CD4-positive, CD25-positive, alpha-beta regulatory T cell (primary cell): ENCODE measurements at places on chromosomes 1 and 21.

DNA sequence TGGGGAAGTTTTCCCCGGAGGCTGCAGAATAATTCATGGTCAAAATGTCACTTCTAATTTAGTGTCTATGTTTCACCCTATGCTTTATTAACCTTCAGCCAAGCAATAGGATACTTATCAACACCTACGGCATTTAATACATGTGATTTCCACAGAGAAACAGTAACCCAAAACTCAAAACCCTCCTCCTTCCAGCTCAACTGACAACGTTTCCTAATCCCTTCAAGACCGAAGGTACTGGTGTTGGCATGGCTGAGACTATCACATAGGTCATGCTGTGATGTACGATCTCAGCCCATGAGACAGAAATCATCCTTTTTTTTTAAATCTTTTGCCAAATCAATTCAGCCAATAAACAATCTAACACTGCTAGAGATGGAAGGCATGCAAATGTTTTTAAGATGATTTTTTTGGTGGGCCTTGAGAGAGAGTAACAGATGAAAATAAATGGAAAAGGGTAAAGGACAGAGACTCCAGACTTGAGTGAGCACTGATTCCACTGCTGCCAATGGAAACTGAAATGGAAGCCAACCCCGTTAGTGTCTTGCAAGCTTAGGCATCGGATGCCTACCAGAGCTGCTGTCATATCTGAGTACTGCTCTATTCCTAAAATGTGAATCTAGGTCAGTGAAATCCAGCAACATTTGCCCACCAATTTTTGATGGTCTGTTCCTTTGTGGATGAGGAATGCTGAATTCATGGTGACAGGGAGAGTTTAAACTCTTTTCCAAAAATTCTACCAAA, 63.4 kb upstream of the BCL10 start:
- DNase-seq, result no peak

DNA sequence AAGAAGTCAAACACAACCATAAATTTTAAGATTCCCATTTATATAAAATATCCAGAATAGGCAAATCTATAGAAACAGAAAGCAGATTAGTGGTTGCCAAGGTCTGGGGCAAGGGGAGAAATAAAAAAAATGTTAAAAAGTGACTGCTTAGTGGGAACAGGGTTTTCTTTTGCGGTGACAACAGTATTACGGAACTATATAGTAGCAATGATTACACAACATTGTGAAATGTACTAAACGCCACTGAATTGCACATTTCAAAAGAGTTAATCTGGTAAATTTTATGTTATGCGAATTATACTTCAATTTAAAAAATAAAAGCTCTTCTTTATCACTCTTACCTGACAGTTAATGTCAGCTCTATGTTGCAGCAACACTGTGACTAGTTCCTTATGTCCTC, 105.2 kb downstream of the ACBD6 start:
- no peak for DNase-seq

GRCh38 chr1:180230791-180231505, 884 bp downstream of the LHX4 start:
- DNase-seq, result no peak

GRCh38 chr1:116572099-116572498, 1.3 kb upstream of the CD58 start:
- DNase-seq, result no peak

DNA sequence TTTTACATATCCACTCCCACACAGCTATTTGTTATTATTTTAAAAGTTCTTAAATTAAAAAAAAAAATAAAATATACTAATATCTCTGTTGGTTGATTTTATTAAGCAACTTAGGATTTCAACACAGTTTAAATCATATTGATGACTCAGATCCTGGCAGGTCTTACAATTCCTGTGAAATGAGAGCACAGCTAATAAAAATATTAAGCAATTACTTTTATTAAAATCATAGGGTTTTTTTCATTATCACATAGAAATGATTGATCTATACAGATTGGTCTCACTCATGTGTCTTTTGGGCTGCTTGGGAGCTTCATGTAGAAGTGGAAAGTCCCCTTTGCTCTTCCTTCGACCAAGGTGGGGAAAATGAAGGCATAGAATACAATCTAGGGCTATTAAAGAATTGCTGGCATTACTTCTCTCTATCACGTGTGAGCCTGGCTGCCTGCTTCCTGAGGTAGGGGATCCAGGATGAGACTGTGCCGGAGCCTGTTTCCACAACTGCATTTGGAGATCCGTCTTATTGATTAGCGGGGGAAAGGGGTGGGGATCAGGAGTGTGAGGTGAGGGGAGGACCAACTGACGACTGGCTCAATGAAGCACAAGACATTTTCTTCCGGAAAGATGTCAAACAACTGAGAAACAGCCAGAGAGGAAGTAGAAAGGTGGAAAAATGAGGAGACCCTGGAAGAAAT, 858.0 kb downstream of the USP25 start:
- no peak for DNase-seq

DNA sequence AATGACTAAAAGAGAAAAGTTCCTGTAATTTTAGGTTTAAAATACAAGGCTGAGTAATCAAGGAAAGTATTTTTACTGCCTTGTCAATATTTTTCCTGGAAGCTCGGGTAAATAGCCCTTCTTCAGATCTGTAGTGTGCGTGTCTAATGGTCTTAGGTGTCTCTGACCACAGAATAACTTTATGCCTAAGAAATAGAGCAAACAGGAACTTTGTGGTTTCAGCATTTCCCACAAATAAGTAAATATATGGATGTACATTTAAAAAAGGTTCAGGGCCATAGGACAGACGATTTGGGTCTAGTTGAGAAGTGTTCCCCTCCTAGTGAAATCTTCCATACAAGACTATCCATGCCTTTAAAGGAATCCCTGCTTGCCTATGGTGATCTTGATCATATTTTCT, 107.0 kb downstream of the ZC3H11B start:
- no peak for DNase-seq

GRCh38 chr1:62876535-62876934, 92.6 kb downstream of the ATG4C start:
- no peak for DNase-seq

GRCh38 chr21:25062061-25062460, 545.2 kb downstream of the MRPL39 start:
- no peak for DNase-seq

DNA sequence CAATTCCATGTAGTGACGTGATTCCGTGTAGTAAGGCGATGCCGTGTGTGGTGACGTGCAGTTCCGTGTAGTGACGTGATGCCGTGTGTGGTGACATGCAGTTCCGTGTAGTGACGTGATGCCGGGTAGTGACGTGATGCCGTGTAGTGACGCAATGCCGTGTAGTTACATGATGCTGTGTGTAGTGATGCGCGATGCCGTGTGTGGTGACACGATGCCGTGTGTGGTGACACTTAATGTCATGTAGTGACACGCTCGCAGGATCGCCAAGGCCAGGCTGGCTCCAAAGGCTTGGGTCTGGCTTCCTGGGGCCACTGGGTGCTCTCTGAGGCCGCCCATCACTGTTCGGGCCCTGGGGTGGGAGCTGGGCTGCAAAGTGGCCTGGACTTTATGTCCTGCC, 14.2 kb downstream of the COL18A1 start:
- DNase-seq, result no peak

DNA sequence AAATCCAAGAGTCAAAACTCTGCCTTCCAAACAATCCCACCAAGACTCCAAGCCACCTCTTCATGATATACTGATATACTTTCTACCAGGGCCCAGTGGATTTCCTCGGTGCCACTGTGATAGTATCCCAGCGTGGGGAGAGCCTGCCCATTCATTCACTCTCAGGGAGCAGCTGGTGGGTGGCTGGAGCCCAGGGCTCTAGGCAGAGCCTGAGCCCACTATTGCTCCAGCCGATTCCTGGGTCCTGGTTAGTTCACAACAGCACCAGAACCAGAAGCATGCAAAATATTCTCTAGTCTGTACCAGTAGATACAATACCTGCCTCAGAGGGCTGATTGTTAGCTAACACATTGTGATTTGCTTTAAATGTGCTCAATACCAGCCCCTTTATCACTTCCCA, 831 bp downstream of the CSRP1 start:
- DNase-seq, result no peak

DNA sequence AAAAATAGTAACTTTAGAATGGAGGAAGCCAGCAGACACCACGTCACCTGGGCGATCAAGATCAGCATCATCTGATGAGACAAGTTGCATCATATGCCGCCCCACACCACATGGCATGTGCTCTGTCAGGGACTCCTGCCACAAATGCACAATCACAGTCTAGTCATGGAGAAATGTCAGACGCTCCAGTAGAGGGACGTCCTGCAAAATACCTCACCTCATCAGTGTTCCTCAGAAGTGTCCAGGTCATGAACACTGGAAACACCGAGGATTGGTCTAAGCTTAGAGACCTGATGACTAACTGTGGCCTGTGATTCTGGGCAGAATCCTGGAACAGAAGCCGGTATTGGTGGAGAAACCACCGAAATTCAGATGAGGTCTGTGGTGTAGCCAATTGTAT, 14.3 kb downstream of the ADARB1 start:
- no peak for DNase-seq

GRCh38 chr1:37861151-37861550, 1.8 kb upstream of the MTF1 start:
- no peak for DNase-seq

- DNase-seq, result no peak
Observed at GRCh38 chr1:38454236-38454635, 405.3 kb downstream of the RRAGC start.

DNA sequence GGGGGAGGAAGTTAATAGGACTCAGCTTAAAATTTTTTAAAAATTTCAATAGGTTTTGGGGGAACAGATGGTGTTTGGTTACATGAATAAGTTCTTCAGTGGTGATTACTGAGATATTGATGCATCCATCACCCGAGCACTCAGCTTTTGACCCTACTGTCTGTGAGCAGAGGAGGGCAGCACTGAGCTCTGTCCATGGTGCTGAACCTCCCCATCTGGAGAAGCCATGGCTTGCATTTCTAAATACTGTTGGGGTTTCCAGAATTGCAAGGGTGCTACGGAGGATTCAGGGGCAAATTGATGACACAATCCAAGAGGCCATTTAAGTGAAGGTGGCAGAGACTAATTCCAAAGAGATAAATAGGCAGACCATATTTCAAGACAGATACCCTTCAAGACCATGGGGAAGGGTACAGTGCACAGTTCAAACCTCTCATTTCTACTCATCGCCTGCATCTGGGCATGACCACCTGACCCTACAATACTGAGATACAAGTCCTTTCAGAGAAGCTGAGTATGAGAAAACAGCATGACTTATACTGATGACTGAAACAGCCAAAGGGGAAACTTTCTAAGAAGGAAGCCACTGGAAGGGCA, 17.2 kb downstream of the SYT2 start:
- peak; percentile 30 for DNase-seq

DNA sequence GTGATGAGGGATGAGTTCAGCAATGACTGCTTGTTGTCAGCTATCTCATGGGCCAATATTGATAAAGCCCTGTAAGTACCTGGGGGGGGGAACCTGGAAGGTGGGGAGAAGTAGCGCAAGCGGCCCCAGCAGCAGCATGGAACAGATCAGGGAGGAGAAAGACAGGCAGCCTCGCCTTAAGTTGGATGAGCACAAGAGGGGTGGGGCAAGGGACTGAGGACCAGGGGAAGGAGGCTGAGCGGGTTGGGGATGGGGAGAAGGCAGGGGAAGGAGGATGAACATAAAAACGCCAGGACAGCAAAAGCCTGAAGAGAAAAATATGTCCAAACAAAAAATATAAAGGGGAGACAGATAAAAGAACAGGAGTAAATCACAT, 70.6 kb downstream of the ALG14 start:
- DNase-seq, result no peak

- DNase-seq, result no peak
Observed at GRCh38 chr21:32315511-32316281, 17.0 kb downstream of the MRAP start.
